RPMI7951 (cell line): ENCODE measurements at places on chromosomes 7 and 10. TPM values are rescaled to one million over a fixed set of nuclear protein-coding genes. Genes with fewer than 3 reads are reported as not detected.
A peak's percentile ranks its signal among the peaks of the same experiment; 100 is the strongest.

GATA3 gene
- 2.5 and 4.0 TPM in 2 replicates for total RNA-seq

AIFM2 gene
- 7.0 and 8.1 TPM in 2 replicates for total RNA-seq

YKT6 gene
- total RNA-seq, result 118 and 143 TPM in 2 replicates

GRCh38 chr7:463362-463781, 56.3 kb downstream of the PDGFA start:
- DNase-seq, result no peak

DNA sequence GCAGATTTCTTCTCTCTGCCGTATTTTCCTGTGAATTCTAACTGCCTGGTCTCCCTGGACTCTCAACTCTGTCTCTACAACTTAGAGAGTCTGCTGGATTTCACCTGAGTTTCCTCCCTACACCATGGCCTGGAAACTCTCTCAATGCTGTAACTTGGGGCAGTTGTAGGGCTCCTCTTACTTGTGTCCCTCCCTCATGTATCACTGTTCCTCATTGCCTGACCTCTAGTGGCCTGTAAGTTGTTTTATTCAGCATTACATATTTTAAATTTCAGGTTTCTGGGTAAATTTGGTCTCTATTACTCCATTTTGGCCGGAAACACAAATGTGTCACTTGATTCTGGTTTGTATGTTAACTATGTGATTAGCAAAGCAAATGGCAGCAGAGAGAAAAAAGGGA, 70.9 kb downstream of the DYNC1I1 start:
- DNase-seq, result no peak

- peak; percentile 88 for DNase-seq
These were observed 44.8 kb upstream of the DMBT1 start for GRCh38 chr10:122515588-122516231.

GRCh38 chr10:6195376-6195775, 7.4 kb upstream of the PFKFB3 start:
- peak; percentile 75 for DNase-seq

DNA sequence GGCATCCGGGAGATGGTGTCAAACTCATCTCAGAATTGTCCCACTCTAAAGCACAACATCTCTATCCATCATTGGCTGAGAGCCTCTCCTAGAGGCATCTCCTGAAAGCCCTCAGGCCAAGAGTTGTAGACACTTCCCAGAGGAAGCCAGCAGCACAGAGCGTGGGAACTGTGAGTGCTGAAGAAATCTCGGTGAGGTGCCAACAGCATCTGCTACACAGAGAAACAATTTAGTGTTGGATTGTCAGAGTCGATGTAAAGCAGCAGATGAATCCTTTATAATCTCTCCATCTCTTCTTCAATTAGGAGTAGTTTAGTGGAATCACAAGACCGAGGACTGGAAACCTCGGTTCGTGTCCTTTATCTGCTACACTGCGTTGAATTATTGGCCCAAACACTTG, 172.2 kb downstream of the C7orf25 start:
- DNase-seq, result no peak

- peak; percentile 59 for DNase-seq
These were observed 6.7 kb upstream of the SMNDC1 start for GRCh38 chr10:110311357-110311949.

DNA sequence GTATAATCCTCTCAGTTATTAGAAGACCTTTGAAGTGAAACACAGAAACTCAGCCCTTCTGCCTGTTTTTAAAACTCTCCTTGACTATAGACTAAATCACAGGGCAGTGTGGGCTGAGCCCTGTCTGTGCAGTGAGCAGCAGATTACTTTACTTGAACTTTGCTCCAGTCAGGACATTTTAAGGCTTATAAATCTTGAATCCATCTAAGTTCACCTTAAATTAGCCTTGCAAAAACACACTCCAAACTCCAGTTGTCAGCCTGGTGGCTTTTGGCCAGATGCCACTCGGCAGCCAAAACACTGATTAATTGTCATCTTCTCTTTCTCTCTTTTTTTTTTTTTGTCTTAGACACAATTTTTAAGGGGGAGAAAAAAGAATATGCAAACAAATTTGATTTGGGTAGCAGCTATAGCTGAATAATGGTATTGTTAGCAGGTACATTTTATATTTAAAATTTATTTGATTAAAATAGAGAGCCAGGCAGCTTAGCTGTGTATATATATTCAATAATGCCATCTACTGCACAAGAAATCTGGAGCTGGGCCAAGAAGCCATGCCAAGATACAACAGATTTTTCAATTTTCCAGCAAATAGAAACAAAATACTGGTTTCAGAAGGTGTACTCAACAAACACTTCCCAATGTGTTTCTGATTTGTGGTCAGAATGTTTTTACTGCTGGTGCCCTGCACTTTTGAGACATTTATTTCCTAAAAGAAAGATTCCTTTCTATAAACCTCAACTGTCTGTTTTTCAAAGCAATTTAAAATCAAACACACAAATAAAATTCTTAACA, 247.7 kb downstream of the TFEC start:
- no peak for DNase-seq

DNA sequence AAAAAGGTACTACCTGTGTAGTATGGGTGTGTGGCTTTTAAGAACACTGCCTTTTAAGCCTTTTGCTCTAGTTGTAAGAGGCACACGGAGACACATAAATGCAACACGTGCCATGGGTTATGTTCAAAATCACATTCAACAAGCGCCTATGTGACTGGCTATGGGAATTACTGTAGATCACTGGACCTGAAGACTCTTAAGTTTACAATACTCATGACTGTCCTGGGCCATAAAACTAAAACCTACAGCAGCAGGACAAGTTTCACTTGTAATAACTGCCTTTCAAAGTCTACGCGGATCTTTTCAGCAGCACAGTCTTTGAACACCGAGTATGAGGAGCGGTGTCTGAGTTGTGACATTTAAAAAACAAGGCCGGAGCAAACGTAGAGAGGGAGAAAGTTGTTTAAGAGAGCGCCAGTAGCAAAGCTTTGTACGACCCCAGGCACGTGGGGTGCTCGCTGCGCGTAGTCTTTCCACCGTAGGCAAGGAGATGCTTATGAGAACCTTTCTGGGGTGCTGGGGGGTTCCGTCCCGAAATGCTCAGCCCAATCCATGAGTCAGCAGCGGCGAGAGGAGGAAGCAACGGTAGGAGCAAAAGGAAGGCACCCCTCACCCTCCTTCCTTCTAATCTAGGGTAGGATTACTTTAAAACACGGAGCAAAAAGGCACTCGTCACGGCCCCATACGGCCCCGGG, 662 bp downstream of the DNAJC2 start:
- DNase-seq, result peak; percentile 31

GRCh38 chr10:119754085-119754484, 28.2 kb downstream of the INPP5F start:
- no peak for DNase-seq

DNA sequence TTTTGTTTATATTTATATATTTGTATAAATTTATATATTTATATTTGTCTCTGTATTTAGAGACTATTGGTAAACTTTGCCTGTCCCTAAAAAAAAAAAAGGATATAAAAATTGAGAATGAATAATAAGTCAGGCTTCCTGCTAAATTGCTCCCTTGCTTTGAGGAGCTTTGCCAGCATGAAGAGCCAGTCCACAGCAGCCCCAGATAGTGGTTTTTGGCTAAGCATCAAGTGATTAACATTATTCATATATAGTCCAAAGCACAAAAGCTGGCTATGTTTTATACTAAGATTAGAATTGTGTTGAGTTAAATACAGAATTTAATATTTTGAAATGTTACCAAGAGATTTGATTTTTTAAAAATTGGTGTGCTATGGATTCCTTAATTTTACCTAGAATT, 264.9 kb upstream of the FERD3L start:
- DNase-seq, result no peak
